ENCODE measurements at places on chromosomes 5 and 9.

DNA sequence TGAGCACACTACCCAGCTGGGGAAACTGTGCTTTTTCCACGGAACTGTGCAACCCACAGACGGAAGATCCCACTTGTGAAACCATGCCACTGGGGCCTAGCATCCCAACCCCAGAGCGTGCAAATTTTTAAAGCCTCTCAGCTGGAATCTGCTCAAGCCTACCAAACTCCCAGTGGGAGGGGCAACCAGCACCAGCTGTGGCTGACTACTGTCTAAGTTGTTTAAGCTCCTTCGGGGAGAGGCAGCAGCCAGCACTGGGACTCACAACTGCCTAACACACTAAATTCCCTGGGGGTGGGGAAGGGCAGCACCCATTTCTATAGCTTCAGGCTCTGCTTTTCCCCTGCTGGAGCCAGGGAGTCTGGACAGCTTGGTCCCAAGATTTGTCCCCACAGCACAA lies 287.6 kb upstream of the MSX2 start:
- no peak for DNase-seq

GRCh38 chr5:68872088-68872839 lies 221.6 kb upstream of the SLC30A5 start:
- peak; percentile 19 for DNase-seq

DNA sequence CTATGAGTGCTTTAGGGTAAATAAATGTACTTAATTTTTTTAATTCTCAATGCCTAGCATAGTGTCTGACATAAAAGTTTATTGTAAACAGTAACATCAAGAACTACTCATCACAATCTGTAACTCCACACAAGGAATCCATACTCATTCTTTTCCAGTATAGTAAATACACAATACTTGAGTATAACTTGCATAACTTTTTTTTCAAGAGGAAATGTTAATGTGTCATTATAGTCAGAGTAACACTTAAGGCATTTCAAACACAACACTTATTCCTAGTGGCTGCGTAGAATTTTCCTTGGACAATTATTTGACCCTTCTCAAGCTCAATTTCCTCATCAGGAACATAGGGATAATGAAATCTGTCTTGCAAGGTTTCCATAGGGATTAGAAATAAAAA lies 584.3 kb downstream of the CAAP1 start:
- DNase-seq: no peak

- no peak for DNase-seq
Observed at GRCh38 chr5:97095318-97095732, 47.1 kb downstream of the LIX1 start.

DNA sequence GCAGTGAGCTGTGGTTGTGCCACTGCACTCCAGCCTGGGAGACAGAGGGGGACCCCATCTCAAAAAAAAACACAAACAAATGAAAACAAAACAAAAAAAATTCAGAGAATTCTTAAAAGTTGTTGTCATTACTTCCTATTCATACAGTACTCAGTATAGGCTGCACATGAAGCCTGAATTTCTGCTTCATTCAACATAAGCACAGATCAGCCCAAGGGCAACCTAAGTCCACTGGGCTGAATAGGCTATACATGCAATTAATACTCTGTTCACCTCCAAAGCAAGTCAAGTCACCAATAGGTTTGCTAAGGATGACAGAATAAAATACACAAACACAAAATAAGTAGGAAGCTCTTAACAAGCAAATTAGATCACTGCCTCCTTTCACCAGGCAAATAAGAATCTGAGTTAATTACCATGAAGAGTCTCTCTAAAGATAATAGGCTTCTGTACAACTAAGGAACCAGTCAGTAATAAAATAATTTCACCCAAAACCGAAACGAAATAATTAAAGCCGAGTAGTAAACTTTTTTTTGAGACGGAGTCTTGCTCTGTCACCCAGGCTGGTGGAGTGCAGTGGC lies 18.7 kb downstream of the UBTD2 start:
- DNase-seq: no peak

Data from adipocyte (in vitro differentiated cells).